ENCODE measurements at places on chromosomes 13 and 19.

DNA sequence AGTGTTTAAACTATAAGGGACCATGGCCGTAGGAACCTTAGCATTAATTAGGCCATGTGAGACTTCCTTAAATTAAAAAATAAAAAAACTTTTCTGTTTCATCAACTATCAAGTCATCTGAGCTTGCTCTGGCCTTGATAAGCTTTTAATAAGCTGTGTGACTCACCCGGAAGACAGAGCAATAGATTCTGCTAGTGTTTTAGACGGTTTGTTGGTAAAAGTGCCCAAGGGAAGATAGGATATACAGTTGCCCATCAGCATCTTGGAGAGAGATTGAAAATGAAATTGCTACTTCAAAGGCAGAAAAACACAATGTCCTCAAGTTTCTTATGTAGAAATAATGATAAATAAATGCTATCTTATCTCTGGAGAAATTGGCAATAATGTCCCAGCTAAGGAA, 31.2 kb upstream of the RCBTB2 start:
- H3K27me3 ChIP-seq, result no peaks in the 10 kb centered on the region
- no peak overlapping the region for H3K27ac ChIP-seq
- no peak overlapping the region for H3K4me3 ChIP-seq
- no peak for DNase-seq

- DNase-seq, result no peak
- H3K27me3 ChIP-seq, result no peaks in the 10 kb centered on the region
- H3K4me1 ChIP-seq, result no peaks in the 10 kb centered on the region
- H3K36me3 ChIP-seq, result no peaks in the 10 kb centered on the region
Observed at GRCh38 chr13:28685892-28686291, 27.0 kb downstream of the POMP start.

DNA sequence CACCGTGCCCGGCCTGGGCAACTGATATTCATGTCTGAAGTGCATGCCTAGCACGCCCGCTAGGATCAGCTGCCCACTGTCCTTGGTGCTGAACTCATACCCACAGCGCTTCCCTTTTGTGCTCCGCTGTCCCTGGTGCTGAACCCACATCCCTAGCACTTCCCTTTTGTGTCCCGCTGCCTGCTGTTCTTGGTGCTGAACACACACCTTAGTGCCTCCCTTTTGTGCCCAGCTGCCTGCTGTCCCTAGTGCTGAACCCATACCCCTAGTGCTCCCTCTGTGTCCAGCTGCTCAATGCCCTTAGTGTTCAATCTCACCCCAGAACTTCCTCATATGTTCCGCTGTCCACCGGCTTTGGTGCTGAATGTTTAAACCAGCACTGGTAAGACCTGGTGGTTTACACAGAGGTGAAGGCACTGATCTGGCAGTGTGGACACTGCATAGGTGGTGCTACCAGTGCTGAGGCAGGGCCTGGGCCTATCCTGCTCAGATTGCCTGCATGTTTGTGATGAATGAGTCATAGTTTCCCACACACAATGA, 26.3 kb upstream of the SIGLEC11 start:
- no peaks in the 10 kb centered on the region for H3K36me3 ChIP-seq
- no peaks in the 10 kb centered on the region for H3K27me3 ChIP-seq
- peak; percentile 99 for DNase-seq
- H3K27ac ChIP-seq, result no peak overlapping the region

GRCh38 chr13:25901460-25902376, 150.1 kb downstream of the SHISA2 start:
- H3K4me1 ChIP-seq, result no peaks in the 10 kb centered on the region
- H3K27ac ChIP-seq, result no peak overlapping the region
- H3K4me3 ChIP-seq, result no peak overlapping the region
- H3K36me3 ChIP-seq, result no peaks in the 10 kb centered on the region
